ENCODE measurements at places on chromosomes 2 and 18. TPM values are rescaled to one million over a fixed set of nuclear protein-coding genes. Genes with fewer than 3 reads are reported as not detected.

Gene CAPN14
- not detected for total RNA-seq

- DNase-seq = peak; percentile 10
- no peaks in the 10 kb centered on the region for H3K4me1 ChIP-seq
- no peak overlapping the region for H3K27ac ChIP-seq
- no peak overlapping the region for H3K4me3 ChIP-seq
- peaks cover 79% of the 10 kb centered on the region for H3K36me3 ChIP-seq
- no peaks in the 10 kb centered on the region for H3K27me3 ChIP-seq
Observed at GRCh38 chr18:26057344-26057773, 33.1 kb downstream of the SS18 start.

Gene PTPRN
- total RNA-seq = not detected

Gene DUSP19
- 3.5 TPM for total RNA-seq

Gene FBXO15
- not detected for total RNA-seq

Gene CERKL
- 1.3 TPM for total RNA-seq
